ENCODE measurements at places on chromosomes 13 and 19. TPM values are rescaled to one million over a fixed set of nuclear protein-coding genes. Genes with fewer than 3 reads are reported as not detected.
A peak's percentile ranks its signal among the peaks of the same experiment; 100 is the strongest.

IL4I1 gene
- 0.76 TPM for polyA plus RNA-seq

KDM4B gene
- 20.2 TPM for polyA plus RNA-seq

PSG3 gene
- polyA plus RNA-seq, result 0.21 TPM

- DNase-seq, result no peak
Measured at GRCh38 chr13:20877902-20878301, 24.6 kb downstream of the XPO4 start.

GRCh38 chr19:41941410-41942202, 13.4 kb upstream of the ERFL start:
- no peak for DNase-seq

- DNase-seq, result no peak
Measured at GRCh38 chr13:91655731-91656130, 257.3 kb downstream of the GPC5 start.

- DNase-seq, result no peak
Measured at GRCh38 chr13:87042946-87043345, 628.2 kb upstream of the SLITRK5 start.

DNA sequence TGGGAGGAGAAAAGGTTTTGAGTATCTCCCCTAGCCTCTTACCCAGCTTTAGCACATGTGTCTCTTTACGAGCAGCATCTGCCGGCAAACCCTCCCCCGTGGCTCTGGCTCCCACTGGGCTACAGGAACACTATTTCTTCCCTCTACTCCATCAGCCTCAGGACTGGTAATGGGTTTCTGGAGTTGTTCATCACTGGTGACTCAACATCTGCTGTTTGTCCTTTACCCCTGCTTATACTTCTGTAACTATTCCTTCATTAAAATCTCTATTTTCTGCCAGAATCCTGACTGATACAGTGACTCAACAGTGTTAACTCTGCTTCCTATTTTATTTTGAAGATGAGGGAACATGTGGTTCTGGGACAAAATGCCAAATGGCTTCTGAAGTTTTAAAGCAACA, 437.3 kb upstream of the HTR2A start:
- peak; percentile 81 for DNase-seq

DNA sequence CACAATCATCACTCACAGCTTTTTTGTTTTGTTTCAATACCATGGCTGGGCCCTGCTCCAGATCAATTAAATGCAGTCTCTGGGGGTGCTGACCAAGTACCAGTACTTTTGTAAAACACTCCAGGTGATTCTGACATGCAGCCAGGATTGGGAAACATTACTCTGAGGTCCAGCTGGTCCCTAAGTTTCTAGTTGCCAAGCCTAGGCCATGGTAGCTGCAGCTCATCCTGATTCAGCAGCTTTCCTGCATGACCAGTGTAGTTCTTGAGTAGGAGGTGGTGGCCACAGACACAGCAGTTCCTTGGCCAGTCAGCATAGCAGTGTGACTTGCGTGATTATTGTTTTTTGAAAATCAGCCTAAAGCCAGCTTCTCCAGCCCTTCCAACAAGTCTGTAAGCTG, 859.1 kb downstream of the DIAPH3 start:
- no peak for DNase-seq

DNA sequence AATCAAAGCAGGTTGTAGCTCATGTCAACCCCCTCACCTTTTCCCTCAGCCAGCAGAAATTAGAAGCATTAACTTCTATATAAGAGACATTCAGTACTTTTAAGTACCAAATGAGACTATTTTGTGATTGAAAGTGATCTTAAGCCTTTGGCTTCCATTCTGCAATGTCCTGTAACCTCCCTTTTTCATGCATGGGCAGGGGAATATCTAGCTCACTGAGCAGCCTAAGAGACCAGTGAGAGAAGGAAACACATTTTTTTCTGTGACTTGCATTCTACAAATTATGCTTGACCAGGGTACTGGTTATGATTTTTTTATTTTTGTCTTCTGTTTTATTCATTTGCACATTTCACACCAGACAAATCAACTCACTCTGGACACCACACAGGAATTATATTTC, 369.6 kb downstream of the KCTD12 start:
- DNase-seq, result no peak

Measured in muscle of back (tissue), 13 donors.